ENCODE measurements at places on chromosomes 12 and 14.

GRCh38 chr12:168763-169525, 45.0 kb downstream of the SLC6A12 start:
- no peak for DNase-seq

DNA sequence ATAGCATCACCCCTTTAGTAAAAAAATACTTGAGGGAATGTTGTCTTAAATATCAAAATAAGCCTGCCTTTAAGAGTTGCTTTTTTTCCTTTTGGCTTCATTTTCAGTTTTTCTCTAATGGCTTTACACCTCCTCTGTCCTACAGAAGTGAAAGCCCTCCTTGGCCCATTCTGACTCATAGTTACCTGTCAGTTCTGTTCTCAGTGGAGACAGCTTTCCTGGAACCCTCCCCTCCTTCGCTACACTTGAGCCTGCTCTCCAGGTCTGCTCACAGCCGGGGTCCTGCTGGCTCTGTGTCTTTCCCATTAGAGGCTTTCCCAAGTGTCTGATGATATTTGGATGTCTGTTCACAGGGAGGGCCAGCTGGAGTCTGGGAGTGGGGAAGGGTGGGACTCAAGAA, 84.0 kb downstream of the PELI2 start:
- no peak for DNase-seq

GRCh38 chr12:132429602-132429945, 60.4 kb upstream of the FBRSL1 start:
- no peak for DNase-seq

GRCh38 chr14:23137192-23137812, 18.2 kb upstream of the CEBPE start:
- DNase-seq, result no peak

DNA sequence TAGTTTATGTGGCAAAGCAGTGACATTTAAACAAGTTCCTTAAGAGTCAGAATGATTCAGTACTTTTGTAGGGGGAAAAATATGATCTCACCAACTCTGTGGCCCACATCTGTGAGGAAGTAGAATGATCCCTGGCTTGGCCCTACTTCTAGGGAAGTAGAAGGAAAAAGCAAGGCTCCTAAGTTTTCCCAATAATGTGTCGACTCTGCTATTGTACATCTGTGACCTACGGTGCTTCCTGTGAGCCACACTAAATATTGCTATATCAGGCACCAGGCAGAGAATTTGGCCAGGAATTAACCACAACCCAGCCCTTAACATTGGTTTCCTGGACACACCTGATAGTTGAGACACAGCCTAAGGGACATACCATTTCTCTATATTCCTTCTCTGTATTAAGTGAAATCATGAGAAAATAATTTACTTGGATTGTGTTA, 9.3 kb upstream of the NID2 start:
- no peak for DNase-seq

- no peak for DNase-seq
Measured at GRCh38 chr12:57869927-57870318, 23.4 kb upstream of the CTDSP2 start.

GRCh38 chr14:55370883-55371455, 40.7 kb downstream of the ATG14 start:
- no peak for DNase-seq

DNA sequence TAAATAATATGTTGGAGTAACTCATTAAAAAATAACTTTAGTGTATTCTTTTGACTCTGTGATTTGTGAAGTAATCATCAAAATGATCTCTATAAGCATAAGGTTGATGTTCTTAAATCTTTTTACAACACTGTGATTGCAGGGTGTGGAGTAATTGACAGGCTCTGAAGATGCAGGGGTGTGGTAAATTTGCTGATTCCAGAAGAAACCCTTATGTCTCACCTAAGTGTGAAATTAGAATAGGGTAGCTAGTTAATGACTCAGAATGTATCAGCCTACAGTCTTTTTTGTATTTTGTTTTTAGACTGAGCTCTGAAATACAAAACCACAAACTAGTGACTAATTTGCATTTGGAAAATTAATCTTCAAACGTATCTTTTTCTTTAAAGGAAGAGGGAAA, 5.9 kb downstream of the PRPF39 start:
- no peak for DNase-seq

DNA sequence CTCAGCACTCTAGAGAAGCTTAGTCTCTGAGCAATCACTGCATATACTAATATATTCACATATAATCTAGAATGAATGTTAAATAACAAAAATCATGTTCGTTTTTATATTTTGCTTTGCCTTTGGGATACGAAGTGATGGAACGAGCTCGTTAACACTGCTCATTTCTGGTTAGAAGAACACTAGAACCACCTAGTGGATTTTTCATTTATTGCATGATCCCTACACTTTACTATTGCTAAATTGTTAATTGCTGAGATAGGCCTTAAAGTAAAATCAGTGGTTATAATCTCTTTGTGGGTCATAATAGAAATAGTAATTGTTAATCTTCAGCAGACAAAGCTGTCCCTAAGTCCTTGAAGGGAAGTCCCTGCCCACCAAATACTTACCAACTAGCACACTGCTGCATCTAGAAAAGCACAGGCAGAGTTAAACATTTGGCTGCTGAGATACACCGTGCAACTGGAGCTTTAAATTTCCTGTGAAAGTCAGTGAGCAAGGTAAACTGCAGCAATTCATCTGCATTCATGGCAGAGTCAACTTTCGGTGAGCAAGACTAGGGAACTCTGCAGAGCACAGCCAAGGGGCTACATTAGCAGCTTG, 353.7 kb downstream of the APAF1 start:
- DNase-seq, result no peak

DNA sequence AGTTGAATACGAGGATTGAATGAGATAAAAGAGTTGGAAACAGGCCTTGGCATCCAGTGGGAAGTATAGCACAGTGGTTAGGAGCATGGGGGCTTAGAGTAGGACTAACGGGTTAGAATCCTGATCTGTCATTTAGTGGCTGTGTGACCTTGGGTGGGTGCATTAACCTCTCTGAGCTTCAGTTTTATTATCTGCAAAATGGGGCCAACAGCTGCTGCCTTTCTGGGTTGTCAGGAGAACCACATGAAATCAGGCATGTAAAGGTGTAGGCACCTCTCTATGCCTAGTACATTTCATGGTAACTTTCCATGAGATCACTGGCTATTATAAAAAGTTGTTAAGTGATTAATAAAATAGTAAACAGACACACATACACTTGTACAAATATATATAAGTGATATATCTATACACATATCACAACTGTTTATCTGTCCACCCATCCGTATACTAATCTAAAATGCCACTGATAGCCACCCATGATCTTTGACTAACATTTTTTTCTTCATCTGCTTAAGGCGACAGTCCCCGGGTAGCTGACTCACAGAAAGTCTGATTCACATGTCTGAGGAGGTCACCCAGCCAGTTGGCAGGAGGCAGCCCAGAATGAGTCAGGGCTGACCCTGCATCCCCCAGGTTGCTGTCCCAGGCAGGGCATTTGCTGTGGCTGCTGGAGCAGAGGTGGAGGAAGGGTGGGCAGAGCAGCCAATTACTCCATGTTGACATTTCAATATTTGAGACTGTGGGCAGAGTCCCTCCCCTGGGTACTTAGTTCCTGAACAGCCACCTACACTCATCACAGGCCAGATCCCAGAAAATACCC, 125.6 kb upstream of the NOS1 start:
- DNase-seq, result no peak

DNA sequence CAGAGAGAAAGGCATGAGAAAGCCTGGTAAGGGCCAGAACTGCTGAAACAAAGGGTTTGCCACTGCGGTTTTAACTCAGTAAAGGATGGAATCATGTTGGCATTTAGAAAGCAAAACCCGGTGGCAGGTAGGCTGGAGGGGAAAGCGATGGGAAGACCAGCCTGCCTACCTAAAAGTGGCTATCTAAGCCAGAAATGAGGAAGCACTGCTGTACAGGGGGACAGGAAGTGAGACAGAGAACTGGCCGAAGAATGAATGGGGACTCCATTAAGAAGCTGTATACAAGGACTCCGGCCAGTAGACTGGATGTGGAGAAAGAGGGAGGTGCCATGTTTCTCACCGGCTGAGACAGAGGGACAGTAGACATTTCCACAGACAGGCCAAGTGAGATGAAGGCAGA, 48.2 kb downstream of the PPM1H start:
- DNase-seq, result no peak

DNA sequence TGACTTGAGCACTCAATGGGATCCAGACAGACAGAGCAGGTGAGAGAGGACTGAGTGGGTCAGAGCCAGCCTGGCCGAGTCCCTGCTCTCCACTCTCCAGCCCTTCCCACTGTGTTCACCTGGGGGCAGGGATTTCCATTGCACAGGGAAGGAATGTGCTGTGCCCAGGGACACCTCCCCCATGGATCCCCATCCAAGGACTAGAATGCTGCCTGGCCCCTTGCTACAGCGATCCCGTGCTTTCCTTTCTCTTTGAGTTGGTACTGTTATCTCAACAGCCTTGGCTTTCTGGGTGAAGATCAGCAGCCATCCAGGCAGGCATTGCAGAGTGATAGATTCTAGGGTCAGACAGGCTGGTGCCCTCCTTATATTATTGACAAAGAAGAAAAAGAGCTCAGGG, 60.3 kb upstream of the DLK1 start:
- no peak for DNase-seq

- no peak for DNase-seq
Measured at GRCh38 chr14:75939200-75939599, 42.6 kb downstream of the TGFB3 start.

DNA sequence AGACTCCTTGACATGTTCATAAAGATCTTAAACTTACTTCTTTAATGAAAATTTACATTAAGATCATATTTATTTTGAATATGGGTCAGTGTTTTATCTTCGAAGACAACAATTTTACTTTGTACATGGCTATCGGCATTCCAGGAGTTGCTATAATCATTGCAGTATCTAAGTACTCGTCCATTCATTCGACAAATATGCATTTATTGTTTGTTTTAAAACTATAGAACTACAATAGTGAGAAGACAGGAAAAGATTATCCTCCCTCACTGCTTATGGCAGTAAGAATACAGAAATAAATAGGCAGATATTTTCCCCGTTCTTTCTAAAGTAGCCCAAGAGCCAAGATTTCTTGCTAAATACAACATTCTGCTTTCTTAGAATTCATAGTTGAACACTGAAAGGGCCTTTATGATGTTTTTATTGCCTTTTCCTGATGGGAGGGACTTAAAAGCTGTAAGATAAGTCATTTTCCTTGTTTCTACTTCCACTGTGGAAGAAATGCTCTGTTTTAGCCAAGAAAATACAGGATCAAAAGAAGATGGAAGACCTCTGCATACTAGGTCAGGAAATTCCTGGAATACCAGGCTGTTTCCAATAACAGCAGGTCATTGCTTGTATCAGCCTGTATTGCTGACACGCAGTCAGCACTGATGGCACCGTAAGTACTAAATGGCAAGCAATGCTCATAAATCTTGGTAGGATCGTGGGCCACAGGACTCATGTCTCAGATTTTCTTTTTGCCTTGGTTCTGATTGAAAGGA, 521.0 kb upstream of the ATP2B1 start:
- no peak for DNase-seq

- DNase-seq, result no peak
Measured at GRCh38 chr12:94595152-94595551, 55.2 kb downstream of the TMCC3 start.

DNA sequence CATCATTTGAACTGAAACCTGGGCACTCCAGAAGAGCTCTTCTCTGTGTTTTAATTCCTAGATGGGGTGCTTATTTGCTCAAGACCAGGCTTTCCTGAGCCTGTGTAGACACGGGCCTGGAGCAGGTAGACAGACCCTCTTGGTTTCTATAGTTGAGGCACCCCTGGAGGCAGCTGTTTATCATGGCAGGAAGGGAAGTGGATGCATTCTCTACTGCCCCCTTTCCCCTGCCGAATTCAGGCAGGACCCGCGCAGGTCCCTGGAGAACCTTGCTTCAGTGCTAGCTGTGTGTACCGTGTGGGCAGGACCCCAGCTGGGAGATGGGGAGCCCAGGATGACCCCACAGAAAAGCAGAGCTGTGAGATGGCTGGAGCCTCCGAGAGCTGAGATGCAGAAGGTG, 6.0 kb downstream of the CACNA1C start:
- no peak for DNase-seq

GRCh38 chr12:30970559-30971197, 44.1 kb downstream of the TSPAN11 start:
- no peak for DNase-seq
